Urinary bladder (tissue), 4 donors: ENCODE measurements at places on chromosomes 6 and 20. TPM values are rescaled to one million over a fixed set of nuclear protein-coding genes. Genes with fewer than 3 reads are reported as not detected.

DNA sequence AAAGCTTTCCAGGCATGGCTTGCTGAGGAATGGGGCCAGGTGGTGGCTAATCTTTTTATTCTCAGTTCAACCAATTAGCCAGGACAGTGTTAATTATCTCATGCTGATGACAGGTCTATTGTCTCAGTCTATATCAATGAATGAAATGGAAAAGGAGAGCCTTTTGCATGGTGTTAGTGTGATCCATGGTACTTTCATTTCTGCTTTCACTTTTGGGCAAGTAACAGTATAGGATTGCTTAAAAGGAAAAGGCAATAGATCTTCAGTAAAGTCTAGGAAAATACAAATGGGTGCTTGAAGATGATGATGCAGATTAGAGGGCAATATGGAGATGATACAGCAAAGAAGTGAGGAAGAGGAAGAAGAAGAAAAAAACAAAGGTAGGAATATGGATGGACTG is 430.3 kb downstream of the TFAP2A start:
- DNase-seq, result no peak

The LY6G6D gene
- total RNA-seq, result 3.1 TPM

DNA sequence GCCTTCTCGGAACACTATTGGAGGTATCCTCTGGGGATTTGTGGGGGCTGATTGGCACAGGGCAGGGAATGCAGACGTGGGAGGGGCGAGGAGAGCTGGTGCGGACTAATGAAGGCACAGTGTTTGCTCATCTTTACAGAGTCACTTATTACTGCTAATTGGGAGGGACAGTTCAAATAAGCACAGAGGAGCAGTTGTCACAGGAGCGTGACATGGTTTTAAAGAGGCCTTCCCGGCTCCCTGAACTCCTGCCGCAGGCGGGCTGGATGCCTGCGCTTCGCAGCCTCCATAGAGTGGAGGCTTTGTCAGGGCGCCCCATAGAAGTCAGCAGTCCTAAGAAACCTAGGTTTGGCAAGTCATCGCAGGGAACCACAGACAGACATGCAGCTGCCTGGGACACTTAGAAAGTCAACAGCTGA is 149.6 kb downstream of the LINC00237 start:
- DNase-seq, result no peak

- DNase-seq, result no peak
These were observed 183.3 kb upstream of the BTBD3 start for GRCh38 chr20:11734431-11734830.

DNA sequence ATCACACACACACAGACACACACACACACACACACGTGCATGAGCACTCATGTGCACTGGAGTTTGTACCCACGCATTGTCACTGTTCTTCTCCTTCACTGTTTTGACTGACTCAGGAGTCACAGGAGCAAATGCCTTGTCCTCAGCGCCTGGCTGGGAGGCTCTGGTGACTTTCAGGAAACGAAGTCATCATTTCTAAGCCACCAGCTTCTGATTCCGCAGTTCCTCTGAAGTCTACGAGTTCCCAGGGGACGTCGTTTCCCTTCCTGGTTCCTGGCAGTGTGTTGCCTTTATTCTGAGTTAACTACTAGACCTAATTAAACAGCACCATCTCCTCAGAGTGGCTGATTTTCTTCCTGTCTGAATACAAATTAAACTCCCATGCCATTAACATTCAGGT is 82.2 kb upstream of the PMEPA1 start:
- no peak for DNase-seq

DNA sequence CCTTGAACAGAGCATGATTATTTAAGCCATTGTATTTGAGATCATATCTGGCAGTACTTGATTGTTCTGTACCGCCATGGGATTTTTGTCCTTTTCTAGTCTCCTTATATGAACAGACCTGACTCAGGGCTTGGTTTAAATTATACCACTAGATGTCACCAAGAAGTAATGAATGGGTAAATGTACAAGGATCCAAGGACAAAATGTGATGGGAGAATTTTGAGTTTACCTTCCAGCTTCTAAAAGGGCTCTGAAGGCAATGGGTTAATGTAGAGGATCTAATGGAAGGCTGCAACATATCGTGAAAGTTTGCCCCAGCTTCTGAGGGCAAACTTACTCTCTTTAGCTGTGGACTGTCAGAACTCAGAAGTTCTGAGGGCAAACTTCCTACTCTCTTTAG is 12.0 kb downstream of the RNF8 start:
- DNase-seq, result no peak

The SLC17A4 gene
- total RNA-seq, result not detected

The VARS2 gene
- total RNA-seq, result 14.4 TPM
